Stimulated activated naive CD4-positive, alpha-beta T cell (primary cell): ENCODE measurements at places on chromosomes 6 and 20.

DNA sequence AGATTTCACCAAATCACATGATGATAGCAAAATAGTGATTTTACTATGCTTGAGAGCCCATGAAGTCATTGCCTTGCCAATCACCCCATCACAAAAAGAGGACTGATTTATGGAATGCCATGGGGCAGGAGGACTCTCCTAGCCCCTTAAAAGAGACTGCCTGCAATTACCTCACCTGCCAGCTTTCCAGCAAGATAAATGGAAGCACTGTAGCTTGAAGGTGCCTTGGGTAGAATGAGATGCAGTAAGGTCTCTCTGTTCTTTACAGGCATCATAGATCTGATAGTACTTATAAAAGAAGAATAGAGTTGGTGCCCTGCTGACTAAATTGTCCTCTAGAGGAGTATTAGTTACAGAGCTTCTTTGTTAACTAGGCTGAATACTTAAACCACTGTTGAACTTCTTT, 242.3 kb downstream of the TMEM242 start:
- no peak for DNase-seq

- DNase-seq: no peak
These were observed 35.9 kb downstream of the DUSP22 start for GRCh38 chr6:328136-328670.

DNA sequence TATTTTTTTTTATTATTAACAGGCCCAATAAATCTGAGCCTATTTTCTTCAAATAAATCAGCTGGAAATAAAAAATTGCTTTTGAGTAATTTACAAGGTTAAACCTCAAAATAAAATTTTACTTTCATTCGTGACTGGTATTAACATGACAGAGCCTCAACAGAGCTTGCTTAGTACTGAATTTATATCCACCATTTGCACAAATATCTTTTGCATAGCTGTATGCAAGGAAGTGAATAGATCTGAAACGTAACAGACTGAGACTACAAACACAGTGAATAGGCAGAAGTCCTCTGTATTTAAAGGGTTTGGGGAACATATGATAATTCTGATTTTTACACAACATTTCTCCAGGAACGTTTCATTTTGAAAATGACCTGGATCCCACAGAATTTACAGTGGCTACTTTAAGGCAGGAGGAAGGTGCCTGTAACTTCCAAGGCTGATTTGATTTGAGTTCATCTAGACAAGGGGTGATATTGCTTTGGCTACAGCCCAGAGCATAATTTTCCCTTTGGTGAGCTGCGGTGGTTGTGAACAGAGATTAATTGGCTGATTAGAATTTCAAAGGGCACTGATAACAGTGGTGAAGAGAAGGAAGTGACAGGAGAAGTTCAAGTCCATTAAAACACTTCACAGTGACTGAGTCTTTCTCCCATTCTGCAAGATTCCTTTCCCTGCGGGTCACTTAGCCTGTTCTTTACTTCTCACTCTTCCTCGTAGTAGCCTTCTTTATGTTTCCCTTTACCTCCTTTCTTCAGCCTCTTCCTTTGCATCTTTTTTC, 121.2 kb upstream of the SASH1 start:
- DNase-seq: no peak

DNA sequence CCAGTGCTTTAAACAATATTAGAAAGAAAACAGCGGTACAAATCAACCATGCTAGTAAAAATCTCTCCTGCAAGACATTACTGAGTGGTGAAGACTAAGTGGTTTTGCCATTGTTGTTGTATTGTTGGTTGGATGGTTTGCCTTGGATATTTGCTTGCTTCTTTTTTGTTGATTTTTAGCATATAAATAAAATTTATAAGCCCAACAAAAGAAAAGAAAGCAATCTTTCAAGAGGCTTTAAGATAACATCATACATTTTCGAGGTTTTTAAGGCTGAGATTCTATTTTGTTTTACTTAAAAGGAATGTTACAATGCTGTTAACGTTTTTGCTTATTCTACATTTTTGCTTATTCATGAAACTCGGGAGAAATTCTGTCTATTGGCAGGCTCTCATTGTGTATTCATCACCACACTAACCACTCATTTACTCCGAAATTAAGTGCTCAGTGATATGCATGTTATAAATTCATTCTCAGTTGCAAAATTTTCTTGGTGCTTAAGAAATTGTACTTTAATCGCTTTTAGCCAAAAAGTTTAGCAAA, 139.1 kb downstream of the LAMA2 start:
- no peak for DNase-seq

GRCh38 chr20:57389695-57390603, 1.2 kb upstream of the RBM38 start:
- DNase-seq: no peak
